ENCODE measurements at places on chromosomes 1 and 21.

DNA sequence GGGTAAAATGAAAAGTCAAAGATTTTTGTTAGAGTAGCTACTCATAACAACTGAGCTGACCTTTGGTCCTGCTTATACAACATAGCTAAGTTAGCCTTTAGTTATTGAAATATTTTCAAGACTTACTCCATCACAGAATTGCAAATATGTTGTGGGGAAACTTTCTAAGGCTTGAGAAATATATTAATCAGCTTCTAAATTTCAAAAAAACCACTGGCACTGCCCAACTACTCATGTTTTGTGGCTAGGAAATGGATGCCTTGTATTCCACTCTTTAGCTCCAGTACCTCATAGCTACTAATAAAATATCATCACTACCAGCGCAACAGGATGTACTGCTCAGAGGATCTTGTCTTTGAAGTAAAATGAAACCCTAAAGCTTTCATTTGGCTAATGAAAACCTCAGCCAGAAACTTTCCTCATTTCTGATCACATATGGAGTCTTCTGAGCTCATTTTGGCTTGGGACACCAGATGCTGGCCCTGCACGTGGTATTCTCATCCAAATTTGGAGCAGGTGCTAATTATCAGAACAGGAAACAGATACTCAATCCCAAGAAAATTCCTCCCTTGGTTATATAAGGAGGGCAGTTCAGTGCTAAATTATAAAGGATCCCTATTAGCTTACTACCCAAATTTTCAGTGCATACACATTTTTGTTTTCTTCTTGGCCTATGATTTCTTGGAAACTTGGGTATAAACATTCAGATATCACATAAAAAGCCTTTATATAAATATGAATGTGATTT lies 690.7 kb downstream of the ADGRL2 start:
- no peak for DNase-seq

GRCh38 chr1:1432274-1432950 lies 3.1 kb upstream of the VWA1 start:
- peak; percentile 82 for DNase-seq

- DNase-seq = no peak
Measured at GRCh38 chr1:195495720-195496635, 1112.3 kb downstream of the KCNT2 start.

DNA sequence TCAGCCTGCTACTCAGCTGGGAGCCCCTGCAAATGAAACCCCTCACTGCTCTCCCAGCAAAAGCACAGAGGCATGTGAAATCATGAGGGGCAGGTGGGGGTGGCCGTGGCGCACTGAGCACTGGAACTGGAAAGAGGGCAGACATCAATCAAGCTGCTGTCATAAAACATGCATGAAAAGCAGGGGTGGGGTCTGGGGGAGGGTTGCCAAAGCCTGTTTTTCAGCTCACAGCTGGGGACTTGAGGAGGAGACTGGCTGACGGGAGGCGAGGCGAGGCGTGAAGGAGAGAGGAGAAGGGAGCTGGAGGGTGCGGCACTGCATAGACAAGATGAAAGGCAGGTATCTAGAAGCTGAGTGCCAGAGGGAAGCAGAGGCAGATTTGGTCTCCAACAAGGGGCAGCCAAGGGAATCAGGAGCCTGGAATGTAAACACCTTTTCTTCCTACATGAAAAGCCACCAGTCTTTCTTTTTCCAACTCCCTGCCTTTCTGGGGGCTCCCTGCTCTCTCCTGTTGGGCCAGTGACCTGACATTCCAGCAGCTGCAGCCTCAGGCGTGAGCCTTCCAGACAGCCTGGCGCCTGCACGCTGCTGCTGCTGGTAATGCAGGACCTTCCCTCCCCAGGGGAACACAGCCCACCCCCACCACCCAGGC lies 87.0 kb downstream of the NMNAT2 start:
- DNase-seq = no peak

GRCh38 chr21:44463724-44464123 lies 8.4 kb downstream of the LRRC3 start:
- no peak for DNase-seq

DNA sequence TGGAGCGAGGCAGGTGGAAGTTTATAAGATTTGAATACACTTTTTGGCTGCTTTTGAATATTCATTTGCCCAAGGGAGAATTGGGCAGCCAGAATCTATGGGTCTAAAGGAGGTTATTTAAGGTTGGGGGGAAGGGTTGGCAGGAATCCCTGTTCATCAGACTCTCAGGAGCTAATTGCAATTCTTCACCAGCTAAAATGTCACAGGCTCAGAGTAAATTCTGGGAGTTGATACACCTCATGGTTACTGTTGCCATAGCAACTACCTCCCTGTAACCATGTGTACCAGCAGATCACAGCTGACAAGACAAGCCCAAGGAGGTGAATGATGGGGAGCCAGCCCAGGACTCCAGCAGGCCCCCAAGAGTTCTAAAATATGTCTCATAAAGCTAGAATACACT lies 75.5 kb downstream of the CAMK2N1 start:
- no peak for DNase-seq

GRCh38 chr1:9798236-9799130 lies 25.3 kb downstream of the CLSTN1 start:
- DNase-seq = no peak

- DNase-seq = no peak
Measured at GRCh38 chr1:111468717-111469100, 5.1 kb upstream of the C1orf162 start.

- no peak for DNase-seq
Measured at GRCh38 chr1:3423896-3424611, 30.4 kb upstream of the ARHGEF16 start.

DNA sequence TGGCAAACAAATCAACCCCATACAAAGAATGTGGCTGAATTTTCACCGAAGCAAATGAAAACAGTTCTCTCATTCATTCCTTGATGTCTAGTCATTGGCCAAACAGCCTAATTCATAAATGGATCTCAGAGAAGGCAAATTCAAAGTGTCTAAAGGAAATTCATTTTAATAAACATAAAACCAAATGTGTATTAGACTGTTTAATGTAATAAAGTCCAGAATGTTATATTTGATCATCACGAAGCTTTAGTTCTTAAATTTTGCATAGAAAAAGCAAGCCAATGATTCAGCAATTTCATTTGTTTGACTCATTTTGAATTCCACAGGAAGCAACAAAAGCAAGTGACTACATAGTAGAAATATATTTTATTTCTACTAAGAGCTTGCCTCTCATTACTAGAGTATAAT lies 379.2 kb upstream of the ADAMTS5 start:
- no peak for DNase-seq

- DNase-seq = no peak
Measured at GRCh38 chr1:219201656-219202055, 28.0 kb downstream of the LYPLAL1 start.

GRCh38 chr1:30416221-30416820 lies 307.1 kb downstream of the MATN1 start:
- no peak for DNase-seq

DNA sequence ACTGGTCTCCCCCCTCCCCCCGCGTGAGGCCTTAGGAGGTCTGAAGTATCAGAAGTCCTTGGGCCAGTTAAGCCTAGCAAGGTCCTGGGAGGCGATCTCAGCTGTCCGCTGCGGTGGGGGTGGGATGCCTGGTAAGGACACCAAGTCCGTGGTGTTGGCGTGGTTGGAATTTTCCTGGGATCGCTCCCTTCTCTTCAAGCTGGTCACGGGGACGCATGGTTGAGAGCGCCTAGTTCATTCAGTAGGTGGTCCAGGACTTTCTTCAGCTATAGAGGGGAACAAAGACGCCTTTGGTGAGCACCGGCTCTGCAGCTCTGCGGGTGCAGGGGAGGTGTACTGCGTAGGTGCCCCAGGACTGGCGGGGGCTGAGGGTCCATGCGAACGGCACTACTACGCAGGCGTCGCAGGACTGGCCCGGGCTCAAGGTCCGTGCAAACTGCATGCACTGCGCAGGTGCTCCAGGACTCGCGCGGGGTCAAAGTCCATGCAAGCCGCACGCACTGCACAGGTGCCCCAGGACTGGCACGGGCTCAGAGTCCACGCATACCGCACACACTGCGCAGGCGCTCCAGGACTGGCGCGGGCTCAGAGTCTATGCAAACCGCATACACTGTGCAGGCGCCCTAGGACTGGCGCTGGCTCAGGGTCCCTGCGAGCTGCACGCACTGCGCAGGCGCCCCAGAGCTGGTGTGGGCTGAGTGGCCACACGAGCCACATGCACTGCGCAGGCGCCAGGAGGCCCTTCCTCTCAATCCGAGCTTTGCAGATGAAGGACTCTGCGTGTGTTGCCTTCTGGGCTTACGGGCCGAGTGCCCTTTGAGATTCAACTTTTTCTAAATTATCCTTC lies 36.6 kb upstream of the HMGN1 start:
- DNase-seq = peak; percentile 87

- no peak for DNase-seq
Measured at GRCh38 chr1:156467906-156468305, 32.7 kb downstream of the MEF2D start.

DNA sequence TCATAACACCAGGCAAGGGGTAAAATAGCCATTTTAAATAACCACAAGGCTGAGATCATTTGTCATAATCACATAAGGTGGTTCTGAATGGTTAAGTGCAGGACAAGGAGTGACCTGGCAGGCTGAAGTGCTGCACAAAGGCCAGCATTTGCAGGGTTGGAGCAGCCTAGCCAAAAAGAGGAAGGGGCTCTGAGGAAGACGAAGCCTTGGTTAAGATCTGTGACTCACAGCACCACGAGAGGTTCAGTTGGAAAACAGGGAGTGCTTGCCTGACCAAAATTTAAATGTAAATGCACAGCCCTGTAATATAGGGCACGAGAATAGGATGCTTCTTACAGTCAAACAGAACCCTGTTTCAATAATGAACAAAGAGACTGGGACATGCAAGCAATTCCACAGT lies 12.1 kb downstream of the ATP5PF start:
- no peak for DNase-seq
